ENCODE measurements at places on chromosomes 11 and 22.

GRCh38 chr11:5992604-5993251, 5.9 kb upstream of the OR52L1 start:
- DNase-seq, result no peak

DNA sequence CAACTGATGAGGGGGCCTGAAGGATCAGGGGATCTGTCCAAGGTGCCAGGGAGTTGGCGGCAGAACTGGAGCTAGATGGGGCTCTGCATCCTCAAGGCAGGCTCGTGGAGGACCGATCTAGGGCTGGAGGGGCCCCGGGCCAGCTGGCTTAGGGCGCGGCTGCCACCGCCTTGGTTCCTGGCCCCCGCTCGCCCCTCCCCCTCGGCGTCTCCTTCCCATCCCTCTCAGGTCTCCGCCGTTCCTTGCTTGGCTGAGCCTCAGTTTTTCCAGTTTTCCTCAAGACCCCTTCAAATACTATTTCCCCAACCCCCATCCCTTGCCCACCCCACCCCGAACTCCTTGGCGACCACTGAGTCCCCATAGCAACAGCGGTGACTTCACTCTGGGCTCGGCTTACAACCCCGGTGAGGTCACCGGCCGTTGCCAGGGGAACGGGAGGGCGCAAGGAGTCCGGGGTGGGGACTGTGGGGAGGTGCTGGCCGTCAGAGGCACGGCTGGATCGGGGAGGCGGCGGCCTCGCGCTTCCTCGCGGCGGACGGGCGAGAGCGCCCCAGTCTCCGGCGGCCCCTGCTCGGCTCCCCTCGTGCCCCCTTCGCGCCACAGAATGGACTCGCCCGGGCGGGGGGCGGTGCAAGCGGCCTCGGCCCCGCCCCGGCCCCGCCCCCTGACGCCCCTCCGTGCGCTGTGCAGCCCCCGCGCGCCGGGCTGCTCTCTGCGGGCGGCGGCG, 7.5 kb downstream of the FREY1 start:
- DNase-seq, result peak; percentile 65

DNA sequence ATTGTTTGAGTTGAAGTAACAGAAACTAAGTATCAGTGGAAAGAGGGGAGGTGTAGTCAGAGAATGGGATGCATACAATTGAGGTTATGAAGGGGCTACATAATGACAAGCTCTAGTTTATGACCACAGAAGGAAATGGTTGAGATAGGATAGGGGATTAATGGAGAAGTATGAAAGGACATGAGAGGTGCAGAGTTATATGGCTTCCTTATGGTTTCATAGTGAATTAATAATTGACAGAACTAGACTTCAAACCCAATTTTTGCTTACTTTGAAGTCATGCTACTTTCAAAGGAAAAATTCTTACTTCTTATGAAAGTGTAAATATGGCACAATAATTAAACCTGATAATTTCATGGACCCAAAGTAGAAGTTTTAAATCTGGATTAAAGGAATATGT, 340.3 kb upstream of the LRRC4C start:
- no peak for DNase-seq

- DNase-seq, result no peak
Observed at GRCh38 chr11:44017443-44018126, 30.2 kb upstream of the ACCSL start.

- DNase-seq, result no peak
Observed at GRCh38 chr11:96149743-96150555, 193.0 kb downstream of the MAML2 start.

- no peak for DNase-seq
Observed at GRCh38 chr11:22433517-22433916, 95.3 kb downstream of the SLC17A6 start.

DNA sequence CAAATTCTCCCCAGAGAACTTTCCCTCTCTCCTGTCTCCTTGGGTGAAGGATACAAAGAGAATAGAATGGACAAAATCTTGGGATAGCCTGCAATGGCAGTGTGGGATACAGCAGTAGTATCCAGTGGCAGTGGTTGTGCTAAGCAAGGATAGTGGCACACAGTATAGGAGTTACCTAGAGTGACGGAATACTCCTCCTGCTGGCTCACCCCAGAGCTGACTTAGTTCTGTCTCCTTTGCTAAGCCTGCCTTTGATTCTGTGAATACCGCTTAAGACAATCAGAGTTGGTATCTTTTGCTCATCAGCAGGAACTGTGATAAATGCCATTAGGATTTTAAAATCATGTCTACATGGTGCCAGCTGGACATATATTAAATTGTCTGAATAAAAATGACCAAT, 404.3 kb downstream of the JRKL start:
- no peak for DNase-seq

DNA sequence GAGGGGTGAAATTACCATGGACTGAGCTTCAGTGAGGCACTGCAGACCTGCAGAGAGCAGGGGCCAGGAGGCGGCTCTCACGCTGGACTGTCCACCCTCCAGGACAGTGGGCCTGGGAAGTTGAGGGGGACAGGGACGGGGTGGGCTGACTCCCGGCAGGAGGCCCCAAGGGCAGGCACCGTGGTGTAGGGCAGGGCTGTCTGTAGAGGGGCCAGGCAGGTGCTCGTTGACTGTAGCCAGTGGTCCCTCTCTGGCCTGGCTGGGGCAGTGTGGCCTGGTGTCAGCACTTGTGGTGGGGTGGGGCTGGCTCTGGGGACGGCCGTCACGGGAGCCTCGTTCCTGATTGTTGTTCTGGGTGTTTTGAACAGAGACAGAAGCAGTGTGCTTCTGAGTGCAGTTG, 46.4 kb downstream of the MUC6 start:
- no peak for DNase-seq

GRCh38 chr22:21652547-21653545, 10.7 kb downstream of the SDF2L1 start:
- DNase-seq, result no peak

DNA sequence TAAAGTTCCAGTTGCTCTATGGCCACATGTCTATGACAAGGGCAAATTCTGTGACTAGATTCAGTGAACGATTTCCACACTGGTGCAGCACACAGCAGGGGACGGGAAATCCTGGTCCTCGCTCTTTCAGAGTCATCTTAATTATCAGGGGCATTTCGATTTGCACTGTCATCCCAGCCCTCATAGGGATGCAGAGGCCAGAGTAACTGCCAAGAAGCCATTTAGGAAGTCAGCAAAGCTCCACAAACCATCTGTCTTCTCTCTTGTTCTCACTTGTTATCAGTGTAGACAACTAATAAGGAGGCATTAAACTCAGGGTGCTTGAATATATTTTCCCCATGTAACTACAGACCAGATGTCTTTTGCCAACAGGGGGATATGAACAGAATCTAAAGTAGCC, 151.7 kb downstream of the STK33 start:
- no peak for DNase-seq
